ENCODE measurements at places on chromosomes 12 and 14. TPM values are rescaled to one million over a fixed set of nuclear protein-coding genes. Genes with fewer than 3 reads are reported as not detected.

The TPH2 gene
- total RNA-seq, result under 0.01 TPM

The FAM222A gene
- total RNA-seq, result 0.37 TPM

The INHBC gene
- not detected for total RNA-seq

The RASSF8 gene
- 118 TPM for total RNA-seq

The ZDHHC22 gene
- total RNA-seq, result not detected

The TAS2R30 gene
- 9.1 TPM for total RNA-seq

The GEMIN2 gene
- 30.9 TPM for total RNA-seq

The NRXN3 gene
- 0.62 TPM for total RNA-seq

The ANKS1B gene
- total RNA-seq, result 1.2 TPM

The IAPP gene
- total RNA-seq, result not detected

The EML5 gene
- 0.50 TPM for total RNA-seq

Measured in uterine smooth muscle cell (primary cell).